Epithelial cell of proximal tubule (primary cell): ENCODE measurements at places on chromosomes 4 and X. TPM values are rescaled to one million over a fixed set of nuclear protein-coding genes. Genes with fewer than 3 reads are reported as not detected.

- no peak for DNase-seq
Observed at GRCh38 chrX:150621652-150622051, 53.2 kb downstream of the MTM1 start.

The HERC5 gene
- total RNA-seq, result 1.2 and 2.0 TPM in 2 replicates

DNA sequence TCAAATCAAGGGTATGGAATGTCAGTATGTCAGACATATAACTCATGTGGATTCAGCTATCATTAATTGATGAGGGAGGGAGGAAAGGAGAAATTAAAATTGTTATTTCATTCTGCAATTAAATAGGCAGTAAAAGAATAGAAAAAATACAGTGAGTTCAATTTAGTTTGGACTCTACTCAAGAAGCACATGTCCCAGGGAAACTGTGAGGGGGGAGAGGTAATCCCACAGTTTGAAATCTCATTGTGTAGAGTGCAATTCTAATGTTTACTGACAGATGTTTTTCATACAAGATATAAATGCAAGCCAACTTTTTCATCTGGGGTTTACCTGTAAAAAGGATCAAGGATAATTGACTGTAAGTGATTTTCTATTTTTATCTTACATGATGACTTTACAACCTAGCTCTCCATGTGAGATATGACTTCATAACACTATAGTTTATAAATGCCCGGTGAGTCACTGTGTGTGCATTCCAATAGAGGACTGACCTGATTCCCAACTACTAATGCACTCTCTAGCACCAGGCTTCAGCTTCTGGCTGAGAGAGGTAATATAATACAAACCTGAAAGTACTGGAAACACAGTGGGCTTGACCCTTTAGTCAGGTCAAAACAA is 35.2 kb upstream of the SCD5 start:
- no peak for DNase-seq

DNA sequence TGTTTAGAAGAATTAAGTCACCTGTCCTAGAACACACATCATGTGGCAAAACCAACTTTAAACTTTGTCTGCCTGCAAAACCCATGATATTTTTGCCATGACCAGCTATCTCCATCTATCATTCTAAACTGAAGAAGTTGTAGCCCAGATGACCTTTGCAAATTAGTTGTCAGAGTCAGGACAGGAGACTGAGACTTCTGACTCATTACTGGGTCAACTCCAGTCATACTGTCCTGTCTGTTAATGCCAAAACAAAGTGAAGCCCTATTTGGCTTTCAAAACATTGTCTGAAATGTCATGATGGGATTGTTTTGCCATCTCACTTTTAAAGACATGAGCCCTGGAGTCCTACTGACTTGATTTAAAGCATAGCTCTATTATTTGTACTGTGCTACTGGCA is 365.7 kb upstream of the CPEB2 start:
- DNase-seq, result no peak

The TEC gene
- 1.3 and 1.4 TPM in 2 replicates for total RNA-seq

- DNase-seq, result no peak
Observed at GRCh38 chr4:77385124-77385969, 220.3 kb upstream of the CXCL13 start.

GRCh38 chr4:131388277-131388676 is 1760.8 kb upstream of the PCDH10 start:
- no peak for DNase-seq

- no peak for DNase-seq
Observed at GRCh38 chr4:146699910-146700309, 61.2 kb downstream of the POU4F2 start.

GRCh38 chr4:187665086-187665485 is 330.5 kb upstream of the ZFP42 start:
- DNase-seq, result no peak

The ARX gene
- total RNA-seq, result not detected in 2 replicates

The SATL1 gene
- 0.07 TPM in 1 of 2 replicates, not detected in the other for total RNA-seq

The L1CAM gene
- total RNA-seq, result 35.7 and 62.1 TPM in 2 replicates

GRCh38 chr4:80452768-80453167 is 117.2 kb downstream of the CFAP299 start:
- DNase-seq, result no peak

- DNase-seq, result no peak
Observed at GRCh38 chr4:168220893-168221292, 97.7 kb downstream of the DDX60 start.

The ADRA2C gene
- total RNA-seq, result 0.94 TPM in 1 of 2 replicates, not detected in the other

GRCh38 chrX:154795016-154795415 is 10.3 kb downstream of the MPP1 start:
- DNase-seq, result no peak

DNA sequence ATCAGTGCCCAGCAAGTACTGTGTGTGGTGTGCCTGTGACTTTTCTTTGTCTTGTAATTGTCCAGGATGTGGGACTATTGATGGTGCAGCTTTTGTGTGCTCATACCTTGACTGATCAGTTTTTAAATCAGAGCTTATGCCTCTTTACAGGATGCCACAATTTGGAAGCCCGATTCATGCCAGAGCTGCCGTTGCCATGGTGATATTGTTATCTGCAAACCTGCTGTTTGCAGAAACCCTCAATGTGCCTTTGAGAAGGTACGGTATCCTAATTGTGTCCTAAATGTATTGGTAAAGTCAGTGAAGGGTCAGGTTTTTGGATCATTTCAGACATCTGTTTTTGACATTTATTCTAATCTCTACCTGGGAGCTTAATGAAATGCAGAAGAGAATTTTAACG is 180.2 kb downstream of the FRAS1 start:
- DNase-seq, result no peak

The CC2D2A gene
- 15.2 and 15.8 TPM in 2 replicates for total RNA-seq

GRCh38 chrX:154734061-154734781 is 16.7 kb downstream of the GAB3 start:
- DNase-seq, result no peak

The NLGN3 gene
- not detected in 2 replicates for total RNA-seq

DNA sequence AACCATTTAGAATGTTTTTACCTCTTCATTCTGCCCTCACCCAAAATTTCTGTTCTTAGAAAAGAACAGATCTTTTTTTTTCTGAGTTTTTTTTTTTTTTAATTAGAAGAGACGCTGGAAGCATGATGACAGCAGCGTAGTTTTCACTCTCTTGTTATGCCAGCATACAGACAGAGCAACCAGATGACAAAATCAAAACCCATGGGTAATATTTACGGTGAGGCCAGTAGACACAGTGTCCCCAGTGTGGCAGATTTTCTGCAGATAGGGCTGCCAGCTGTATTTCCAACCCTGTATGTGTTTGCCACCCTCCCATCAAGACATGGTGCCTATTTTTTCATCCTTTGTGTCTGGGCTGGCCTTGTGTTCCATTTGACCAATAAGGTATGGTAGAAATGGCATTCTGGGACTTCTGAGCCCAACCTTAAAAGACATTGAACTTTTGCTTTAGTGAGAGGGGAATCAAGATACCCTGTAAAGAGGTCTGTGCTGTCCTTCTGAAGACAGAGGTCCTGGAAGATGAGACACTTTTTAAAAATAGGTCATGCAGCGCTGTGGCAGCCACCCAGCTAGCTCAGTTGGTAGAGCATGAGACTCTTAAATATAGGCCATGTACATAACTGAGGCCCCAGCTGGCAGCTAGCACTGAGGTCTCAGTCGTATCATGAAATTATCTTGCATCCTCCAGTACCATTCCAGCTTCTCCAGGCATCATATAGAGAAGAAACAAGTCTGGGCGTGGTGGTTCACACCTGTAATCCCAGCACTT is 6.7 kb upstream of the ZNF41 start:
- no peak for DNase-seq

- peak; percentile 61 for DNase-seq
Observed at GRCh38 chrX:20362268-20363267, 95.9 kb upstream of the RPS6KA3 start.

The SLC35A2 gene
- 20.5 and 22.0 TPM in 2 replicates for total RNA-seq

The VCX3B gene
- total RNA-seq, result not detected in 2 replicates

DNA sequence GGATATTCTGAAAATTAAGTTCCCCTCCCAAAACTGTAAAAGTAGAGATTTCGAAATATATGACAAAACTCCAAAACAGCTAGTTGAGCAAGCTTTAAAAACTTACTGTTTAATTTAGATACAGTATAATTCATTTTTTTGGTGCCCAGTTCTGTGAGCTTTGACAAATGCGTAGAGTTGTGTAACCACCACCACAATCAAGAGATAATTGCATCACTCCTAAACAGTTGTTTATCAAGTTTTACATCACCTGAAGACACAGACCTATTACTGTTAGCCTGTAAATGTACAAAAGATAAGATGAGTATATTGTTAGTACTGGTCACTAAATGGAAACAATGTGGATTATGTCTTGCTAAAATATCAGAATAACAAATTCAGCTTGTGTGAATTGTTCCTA is 62.3 kb downstream of the ALG13 start:
- no peak for DNase-seq

DNA sequence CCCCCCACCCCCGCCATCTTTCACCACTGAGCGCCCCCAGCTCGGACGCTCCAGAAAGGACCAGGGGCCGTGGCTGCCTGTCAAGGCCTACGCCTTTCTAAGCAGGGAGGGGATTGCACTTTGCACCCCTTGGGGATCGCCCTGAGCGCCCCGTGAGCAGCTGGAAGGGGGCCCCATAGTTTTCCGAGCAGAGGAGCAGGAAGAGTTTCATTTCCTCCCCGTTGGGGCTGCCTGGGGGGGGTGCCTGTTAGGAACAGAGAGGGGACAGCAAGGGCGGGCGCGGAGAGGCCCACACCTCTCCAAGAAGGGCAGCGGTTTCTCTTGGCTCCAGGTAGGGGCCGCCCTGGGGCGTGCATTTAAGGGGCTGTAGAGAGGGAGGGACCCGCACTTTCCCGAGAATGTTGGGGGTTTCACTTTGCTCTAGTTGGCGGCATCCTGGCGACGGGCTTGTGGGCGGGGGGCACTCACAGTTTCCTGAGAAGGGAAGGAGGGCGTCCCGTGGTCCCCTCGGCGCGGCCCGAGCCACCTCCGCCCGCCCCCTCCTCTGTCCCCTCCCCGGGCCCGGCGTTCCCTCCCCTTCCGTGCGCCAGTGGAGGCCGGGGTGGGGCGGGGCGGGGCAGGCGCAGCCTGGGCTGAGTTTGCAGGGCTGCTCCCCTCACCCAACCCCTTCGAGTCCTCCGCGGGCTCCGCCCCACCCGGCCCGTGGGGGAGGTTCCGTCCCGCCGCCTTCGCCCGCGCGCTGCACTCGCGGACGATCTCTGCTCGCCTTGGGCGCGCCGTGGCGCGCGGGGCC is 82.3 kb upstream of the CD99 start:
- DNase-seq, result no peak

The NOA1 gene
- 24.8 and 28.1 TPM in 2 replicates for total RNA-seq

The MTTP gene
- total RNA-seq, result under 0.01 TPM in 1 of 2 replicates, not detected in the other

GRCh38 chr4:42710329-42710728 is 53.4 kb upstream of the ATP8A1 start:
- DNase-seq, result no peak

The BMPR1B gene
- total RNA-seq, result 2.0 TPM in 2 replicates

DNA sequence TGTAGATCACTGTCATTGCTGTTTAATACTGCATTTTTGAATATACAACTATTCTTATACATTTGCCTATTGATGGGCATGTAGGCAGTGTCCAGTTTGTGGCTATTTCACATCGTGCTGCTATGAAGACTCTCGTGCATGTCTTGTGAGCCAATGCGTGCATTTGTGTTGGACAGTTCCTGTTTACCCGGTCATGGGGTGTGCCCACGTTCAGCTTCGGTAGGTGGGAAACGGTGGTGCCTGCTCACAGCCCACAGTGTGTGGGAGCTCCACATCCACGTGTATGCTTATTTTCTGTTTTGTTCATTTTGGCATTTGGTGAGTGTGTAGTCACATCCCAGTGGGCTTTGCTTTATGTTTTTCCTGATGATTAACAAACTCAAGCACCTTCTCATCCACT is 19.7 kb upstream of the RNF212 start:
- no peak for DNase-seq

DNA sequence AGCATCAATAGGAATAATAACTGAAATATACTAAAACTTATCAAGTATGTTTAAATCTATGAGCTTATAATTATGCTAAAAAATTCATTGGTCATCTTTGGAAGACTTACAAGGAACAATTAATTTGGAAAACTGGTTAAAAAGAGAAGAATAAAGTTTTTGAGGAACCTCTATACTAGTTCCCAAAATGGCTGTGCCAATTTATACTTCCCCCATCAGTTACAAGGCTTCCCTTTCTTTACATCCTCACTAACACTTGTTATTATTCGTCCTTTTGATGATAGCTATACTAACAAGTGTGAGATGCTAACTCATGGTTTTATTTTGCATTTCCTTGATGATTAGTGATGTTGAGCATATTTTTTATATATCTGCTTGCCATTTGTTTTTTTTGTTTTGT is 17.1 kb downstream of the OGT start:
- DNase-seq, result no peak

- DNase-seq, result no peak
Observed at GRCh38 chr4:84995386-84995785, 28.9 kb upstream of the WDFY3 start.
